ENCODE measurements at places on chromosomes 2 and 18. TPM values are rescaled to one million over a fixed set of nuclear protein-coding genes. Genes with fewer than 3 reads are reported as not detected.

DNA sequence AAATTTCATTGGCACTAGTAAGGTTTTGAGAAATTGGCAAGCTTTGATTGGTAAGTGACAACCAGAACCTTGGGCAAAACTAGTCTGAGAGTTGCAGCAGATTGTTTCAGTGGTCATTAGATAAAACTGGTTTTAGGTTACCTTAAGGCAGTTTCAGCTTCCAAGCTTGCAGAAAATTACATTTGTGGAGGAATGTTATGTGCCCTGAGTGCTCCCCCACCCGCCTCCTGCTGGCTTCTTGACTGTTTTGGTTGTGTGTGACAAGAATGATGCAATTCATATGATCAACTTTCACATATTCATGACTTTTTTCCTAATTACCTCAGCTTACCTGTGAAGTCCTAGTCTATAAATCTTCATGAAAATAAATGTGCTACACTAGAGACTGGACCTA lies 599.5 kb upstream of the ZNF804A start:
- no peak overlapping the region for H3K27ac ChIP-seq
- H3K4me3 ChIP-seq, result no peak overlapping the region
- H3K4me1 ChIP-seq, result no peaks in the 10 kb centered on the region
- H3K27me3 ChIP-seq, result no peaks in the 10 kb centered on the region

GRCh38 chr2:63665846-63666475 lies 77.2 kb downstream of the MDH1 start:
- H3K4me3 ChIP-seq, result no peak overlapping the region
- H3K27ac ChIP-seq, result no peak overlapping the region
- H3K4me1 ChIP-seq, result peaks cover 5% of the 10 kb centered on the region
- no peaks in the 10 kb centered on the region for H3K36me3 ChIP-seq
- peaks cover 31% of the 10 kb centered on the region for H3K27me3 ChIP-seq
- no peak for DNase-seq

GRCh38 chr2:96816836-96817702 lies 1.0 kb downstream of the CNNM3 start:
- no peaks in the 10 kb centered on the region for H3K27me3 ChIP-seq
- peak overlapping the region; percentile 80 for H3K4me3 ChIP-seq
- peaks cover 44% of the 10 kb centered on the region for H3K4me1 ChIP-seq
- H3K27ac ChIP-seq, result peak overlapping the region; percentile 6

DNA sequence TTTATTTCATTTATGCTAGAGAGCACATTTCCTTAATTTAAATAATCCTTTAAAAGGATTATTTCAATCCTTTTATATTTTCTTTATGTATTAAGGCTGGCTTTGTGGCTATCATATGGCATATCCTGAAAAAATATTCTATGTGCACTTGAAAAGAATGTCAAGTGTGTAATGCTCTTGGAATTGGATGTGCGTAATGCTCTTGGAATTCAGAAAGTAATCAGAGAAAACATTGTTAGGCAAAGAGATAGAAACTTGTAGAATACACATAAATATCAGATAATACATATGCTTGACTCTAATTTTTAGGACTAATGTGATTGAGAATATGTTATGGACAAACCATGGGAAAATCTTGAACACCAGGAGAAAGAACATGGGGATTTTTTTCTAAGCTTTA lies 197.5 kb upstream of the COL3A1 start:
- no peaks in the 10 kb centered on the region for H3K36me3 ChIP-seq
- no peak for DNase-seq
- no peak overlapping the region for H3K4me3 ChIP-seq
- H3K27ac ChIP-seq, result no peak overlapping the region

- no peak overlapping the region for H3K27ac ChIP-seq
- H3K27me3 ChIP-seq, result peaks cover 4% of the 10 kb centered on the region
- no peak for DNase-seq
- no peaks in the 10 kb centered on the region for H3K4me1 ChIP-seq
- H3K36me3 ChIP-seq, result no peaks in the 10 kb centered on the region
- no peak overlapping the region for H3K4me3 ChIP-seq
These were observed 160.9 kb downstream of the NEDD4L start for GRCh38 chr18:58204776-58205442.

GRCh38 chr2:157897106-157897971 lies 21.2 kb upstream of the ACVR1 start:
- no peaks in the 10 kb centered on the region for H3K27me3 ChIP-seq
- peaks cover 71% of the 10 kb centered on the region for H3K4me1 ChIP-seq
- peaks cover 2% of the 10 kb centered on the region for H3K36me3 ChIP-seq
- H3K4me3 ChIP-seq, result peak overlapping the region; percentile 86

DNA sequence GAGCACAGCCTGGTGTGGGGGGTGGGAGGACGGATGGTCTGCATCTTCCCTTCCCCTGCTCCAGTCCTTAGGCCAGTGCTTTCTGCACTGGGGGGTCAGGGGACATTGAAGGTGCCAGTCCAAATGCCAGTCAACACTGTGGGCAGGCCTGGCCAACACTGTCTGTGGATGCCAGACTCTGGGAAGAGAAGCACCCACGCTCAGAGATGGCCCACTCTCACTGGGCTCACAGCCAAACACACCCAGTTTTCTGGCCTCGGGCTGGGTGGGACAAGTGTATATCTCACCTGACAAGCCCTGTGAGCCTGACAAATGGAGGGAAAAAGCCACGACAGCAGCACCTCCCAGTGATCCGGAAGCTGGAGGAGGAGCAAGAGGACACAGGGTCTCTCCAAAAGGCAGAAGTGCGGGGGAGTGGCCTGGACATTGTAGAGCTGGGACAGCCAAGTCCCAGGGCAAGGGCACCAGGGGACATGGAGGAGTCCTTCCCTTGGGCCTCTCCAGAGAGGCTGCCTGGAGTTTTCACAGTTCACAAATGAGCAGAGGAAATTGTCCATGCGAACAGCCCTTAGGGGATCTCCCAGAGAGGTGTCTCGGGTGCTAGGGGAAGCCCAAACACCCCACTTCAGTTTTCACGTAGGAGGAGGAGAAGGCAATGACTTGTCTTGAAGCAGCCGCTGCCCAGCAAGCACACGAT lies 79.3 kb downstream of the SDC1 start:
- H3K4me3 ChIP-seq, result no peak overlapping the region

DNA sequence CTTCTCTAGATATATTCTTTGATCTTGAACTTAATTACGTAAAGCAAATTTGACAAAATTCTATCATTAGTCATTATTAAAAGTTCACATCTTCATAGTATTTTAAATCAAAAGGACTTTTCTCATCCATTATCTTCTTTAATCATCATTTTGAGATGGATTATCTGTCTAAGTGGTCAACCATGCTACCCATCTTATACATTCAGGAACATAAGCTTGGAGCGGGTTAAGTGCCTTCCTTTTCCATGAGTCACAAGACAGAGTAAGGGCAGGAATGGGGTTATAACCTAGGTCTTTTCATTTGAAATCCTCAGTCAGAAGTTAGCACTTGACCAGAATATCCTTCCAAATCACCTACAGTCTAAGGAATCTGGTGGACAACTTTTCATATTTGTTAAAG lies 297.1 kb downstream of the TCF4 start:
- DNase-seq, result no peak
- H3K4me3 ChIP-seq, result no peak overlapping the region
- no peaks in the 10 kb centered on the region for H3K4me1 ChIP-seq
- H3K27me3 ChIP-seq, result peaks cover 8% of the 10 kb centered on the region

DNA sequence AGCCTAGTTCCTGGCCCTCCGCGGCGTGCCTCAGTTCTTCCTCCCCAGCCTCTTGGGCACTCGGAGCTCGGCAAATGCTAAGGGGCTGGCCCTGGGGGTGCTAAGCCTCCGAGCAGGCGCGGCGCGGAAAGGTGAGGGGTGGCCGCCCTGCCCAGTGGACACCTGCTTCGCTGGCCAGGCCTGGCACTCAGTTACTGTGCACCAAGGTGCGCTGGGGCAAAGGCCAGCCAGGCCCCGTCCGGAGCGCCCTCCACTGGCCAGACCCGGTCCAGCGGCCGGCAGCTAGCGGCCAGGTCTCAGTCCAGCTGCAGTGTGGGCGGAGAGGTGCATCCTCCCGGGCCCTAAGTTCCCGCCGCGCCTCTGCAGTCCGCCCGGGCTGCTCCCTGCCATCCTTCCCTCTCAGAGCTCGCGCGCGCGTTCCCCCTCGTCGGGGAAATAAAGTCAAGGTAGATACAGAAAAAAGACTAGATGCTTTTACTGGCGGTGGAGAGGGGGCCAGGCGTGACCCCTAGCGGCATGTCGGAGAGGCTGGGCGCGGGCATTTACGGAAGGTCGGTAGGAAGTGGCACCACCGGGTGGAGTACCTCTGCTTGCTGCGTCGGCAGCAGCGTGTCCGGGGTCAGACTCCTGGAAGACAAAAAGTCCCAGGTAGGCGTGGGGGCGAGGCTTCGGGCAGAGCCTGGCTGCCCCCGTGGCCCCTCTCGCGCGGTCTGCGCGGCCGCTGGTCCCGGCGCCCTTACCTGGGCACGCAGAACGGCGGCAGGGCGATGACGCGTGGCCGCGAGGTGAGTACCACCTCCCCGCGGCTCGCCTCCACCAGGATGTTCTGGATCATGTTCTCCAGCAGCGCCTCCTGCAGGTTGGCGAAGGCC lies 9.4 kb upstream of the CRYBA2 start:
- peaks cover 59% of the 10 kb centered on the region for H3K27me3 ChIP-seq
- H3K36me3 ChIP-seq, result no peaks in the 10 kb centered on the region
- H3K4me3 ChIP-seq, result no peak overlapping the region
- no peak overlapping the region for H3K27ac ChIP-seq
- peak; percentile 22 for DNase-seq
- H3K4me1 ChIP-seq, result peaks cover 4% of the 10 kb centered on the region

GRCh38 chr2:209146682-209147320 lies 277.0 kb upstream of the MAP2 start:
- no peak overlapping the region for H3K4me3 ChIP-seq
- no peaks in the 10 kb centered on the region for H3K36me3 ChIP-seq
- H3K4me1 ChIP-seq, result no peaks in the 10 kb centered on the region
- no peak overlapping the region for H3K27ac ChIP-seq

GRCh38 chr2:56889738-56890137 lies 705.9 kb downstream of the CCDC85A start:
- no peaks in the 10 kb centered on the region for H3K36me3 ChIP-seq
- no peak overlapping the region for H3K4me3 ChIP-seq
- DNase-seq, result no peak

DNA sequence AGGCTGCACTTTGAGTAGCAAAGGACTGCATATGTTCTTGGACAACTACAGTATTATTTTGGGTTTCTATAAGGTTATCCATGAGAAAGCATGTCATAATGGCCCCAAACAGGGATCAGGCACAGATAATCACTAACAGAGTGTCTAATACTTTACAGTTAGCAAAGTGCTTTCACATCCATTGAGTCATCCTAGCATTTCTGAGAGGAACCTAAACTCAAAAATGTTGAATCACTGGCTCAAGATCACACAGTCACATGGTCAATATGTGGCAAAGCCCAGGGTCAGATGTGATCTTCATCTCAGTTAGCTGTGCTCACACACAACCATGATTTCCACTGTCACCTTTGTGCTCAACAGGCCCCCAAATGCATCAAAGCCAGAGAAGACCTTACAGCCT lies 156.1 kb upstream of the VRK2 start:
- H3K4me3 ChIP-seq, result no peak overlapping the region
- no peak overlapping the region for H3K27ac ChIP-seq
- no peaks in the 10 kb centered on the region for H3K36me3 ChIP-seq
- H3K4me1 ChIP-seq, result no peaks in the 10 kb centered on the region
- H3K27me3 ChIP-seq, result peaks cover 1% of the 10 kb centered on the region

GRCh38 chr2:227407591-227408151 lies 19.9 kb upstream of the SCYGR1 start:
- no peaks in the 10 kb centered on the region for H3K27me3 ChIP-seq
- H3K4me1 ChIP-seq, result peaks cover 46% of the 10 kb centered on the region
- no peaks in the 10 kb centered on the region for H3K36me3 ChIP-seq

GRCh38 chr2:60806988-60807681 lies 51.1 kb downstream of the PAPOLG start:
- DNase-seq, result no peak
- H3K27ac ChIP-seq, result peak overlapping the region; percentile 89
- no peaks in the 10 kb centered on the region for H3K36me3 ChIP-seq
- H3K4me3 ChIP-seq, result peak overlapping the region; percentile 10
- peaks cover 48% of the 10 kb centered on the region for H3K4me1 ChIP-seq

DNA sequence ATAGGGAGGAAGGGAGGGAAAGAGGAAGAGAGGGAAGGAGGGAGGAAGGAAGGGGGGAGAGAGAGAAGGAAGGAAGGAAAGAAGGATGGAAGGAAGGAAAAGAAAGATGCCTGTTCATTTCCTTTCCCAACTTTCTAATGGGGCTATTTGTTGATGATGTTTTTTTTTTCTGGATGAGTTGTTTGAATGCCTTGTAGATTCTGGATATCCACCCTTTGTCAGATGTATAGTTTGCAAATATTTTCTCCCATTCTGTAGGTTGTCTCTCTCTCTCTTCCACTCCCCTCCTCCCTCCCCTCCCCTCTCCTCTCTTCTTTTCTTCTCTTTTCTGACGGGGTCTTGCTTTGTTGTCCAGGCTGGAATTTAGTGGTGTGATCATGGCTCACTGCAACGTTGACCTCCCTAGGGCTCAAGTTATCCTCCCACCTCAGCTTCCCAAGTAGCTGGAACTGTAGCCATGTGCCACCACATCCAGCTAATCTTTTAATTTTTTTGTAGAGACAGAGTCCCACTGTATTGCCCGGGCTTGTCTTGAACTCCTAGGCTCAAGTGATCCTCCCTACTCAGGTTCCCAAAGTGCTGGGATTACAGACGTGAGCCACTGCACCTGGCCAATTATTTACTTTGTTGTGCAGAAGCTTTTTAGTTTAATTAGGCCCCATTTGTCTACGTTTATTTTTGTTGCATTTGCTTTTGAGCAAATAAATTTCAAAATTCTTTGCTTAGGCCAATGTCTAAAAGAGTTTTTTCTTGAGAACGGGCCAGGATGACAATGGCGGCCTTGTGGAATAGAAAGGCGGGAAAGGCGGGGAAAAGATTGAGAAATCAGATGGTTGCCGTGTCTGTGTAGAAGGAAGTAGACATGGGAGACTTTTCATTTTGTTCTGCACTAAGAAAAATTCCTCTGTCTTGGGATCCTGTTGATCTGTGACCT lies 57.3 kb upstream of the FAM117B start:
- H3K27me3 ChIP-seq, result no peaks in the 10 kb centered on the region
- H3K36me3 ChIP-seq, result no peaks in the 10 kb centered on the region
- no peak overlapping the region for H3K27ac ChIP-seq

GRCh38 chr2:17558878-17559277 lies 18.4 kb downstream of the VSNL1 start:
- H3K4me3 ChIP-seq, result no peak overlapping the region
- H3K36me3 ChIP-seq, result no peaks in the 10 kb centered on the region
- no peak for DNase-seq
- H3K4me1 ChIP-seq, result no peaks in the 10 kb centered on the region

DNA sequence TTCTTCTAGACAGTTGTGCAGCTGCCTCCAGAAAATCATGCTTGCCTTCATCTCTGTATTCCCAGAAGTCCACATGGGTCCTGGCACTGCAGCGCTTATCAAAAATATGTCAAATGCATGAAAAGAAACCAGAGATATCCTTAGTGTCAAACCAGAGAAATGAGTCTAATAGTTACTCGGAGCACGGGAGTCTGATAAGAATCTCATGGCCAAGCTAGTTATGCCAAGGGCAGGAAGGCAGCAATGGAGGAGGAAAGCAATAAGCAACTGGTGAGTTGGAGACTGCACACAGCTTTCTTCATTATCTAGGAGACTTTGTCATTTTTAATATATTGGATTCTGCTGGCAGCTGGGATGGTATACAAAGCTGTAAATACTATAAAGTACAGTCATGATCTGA lies 38.6 kb downstream of the TRIB2 start:
- no peak overlapping the region for H3K27ac ChIP-seq
- H3K36me3 ChIP-seq, result no peaks in the 10 kb centered on the region
- H3K4me1 ChIP-seq, result no peaks in the 10 kb centered on the region
- H3K4me3 ChIP-seq, result no peak overlapping the region
- DNase-seq, result no peak

Gene HOXD8
- not detected for total RNA-seq

Gene GPR148
- total RNA-seq, result not detected

Gene ZC3H6
- 8.0 TPM for total RNA-seq

Gene CDK15
- total RNA-seq, result not detected

Gene MAL
- total RNA-seq, result 101 TPM

Gene REG3G
- not detected for total RNA-seq

Gene HOXD1
- not detected for total RNA-seq

Gene DNER
- total RNA-seq, result not detected

Gene ACOXL
- total RNA-seq, result 1.4 TPM

Gene HRH4
- 0.16 TPM for total RNA-seq

Gene M1AP
- not detected for total RNA-seq

Measured in activated T-helper 2 cell treated with anti-CD3 and anti-CD28 coated beads, Interferon-gamma antibody, Interleukin-2, Interleukin-4, amounts not matched to agents 10 μg/mL and 5 μg/mL and 100 μg/mL, durations not matched to agents 14 hours and 24 hours and 36 hours (primary cell).